Mucosa of descending colon (tissue), 3 donors: ENCODE measurements at places on chromosomes 5 and 9. TPM values are rescaled to one million over a fixed set of nuclear protein-coding genes. Genes with fewer than 3 reads are reported as not detected.

DNA sequence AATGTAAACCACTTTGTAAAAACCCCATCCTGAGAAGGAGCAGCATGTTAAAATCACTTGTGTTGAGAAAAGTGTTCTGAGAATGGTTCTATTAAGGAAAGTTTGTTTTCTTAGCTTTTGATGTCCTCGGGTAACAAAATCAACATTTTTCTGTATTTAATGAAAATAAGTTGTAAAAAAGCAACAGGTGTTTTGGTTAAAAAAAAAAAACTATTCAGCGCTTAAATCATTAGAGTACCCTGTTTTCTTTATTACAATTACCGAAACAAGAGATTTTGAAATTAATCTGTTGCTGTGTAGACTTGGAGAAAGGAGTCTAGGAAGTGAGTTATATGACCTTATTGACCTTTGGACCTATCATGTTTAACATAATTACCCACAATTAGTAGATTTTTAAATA, 167.7 kb downstream of the XRCC4 start:
- DNase-seq = no peak

DNA sequence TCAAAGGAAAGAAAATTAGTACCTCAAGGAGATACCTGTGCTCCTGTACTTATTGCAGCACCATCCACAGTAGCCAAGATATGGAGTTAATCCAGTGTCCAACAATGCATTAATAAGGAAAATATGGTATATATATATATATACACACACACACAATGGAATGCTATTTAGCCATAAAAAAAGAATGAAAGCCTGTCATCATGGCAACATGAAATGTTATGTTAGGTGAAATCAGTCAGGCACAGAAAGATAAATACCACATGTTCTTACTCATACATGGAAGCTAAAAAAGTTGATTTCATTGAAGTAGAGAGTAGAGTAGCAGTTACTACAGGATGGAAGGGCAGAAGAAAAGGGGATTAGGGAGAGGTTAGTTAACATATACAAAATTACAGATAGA, 601.5 kb downstream of the ANXA1 start:
- no peak for DNase-seq

DNA sequence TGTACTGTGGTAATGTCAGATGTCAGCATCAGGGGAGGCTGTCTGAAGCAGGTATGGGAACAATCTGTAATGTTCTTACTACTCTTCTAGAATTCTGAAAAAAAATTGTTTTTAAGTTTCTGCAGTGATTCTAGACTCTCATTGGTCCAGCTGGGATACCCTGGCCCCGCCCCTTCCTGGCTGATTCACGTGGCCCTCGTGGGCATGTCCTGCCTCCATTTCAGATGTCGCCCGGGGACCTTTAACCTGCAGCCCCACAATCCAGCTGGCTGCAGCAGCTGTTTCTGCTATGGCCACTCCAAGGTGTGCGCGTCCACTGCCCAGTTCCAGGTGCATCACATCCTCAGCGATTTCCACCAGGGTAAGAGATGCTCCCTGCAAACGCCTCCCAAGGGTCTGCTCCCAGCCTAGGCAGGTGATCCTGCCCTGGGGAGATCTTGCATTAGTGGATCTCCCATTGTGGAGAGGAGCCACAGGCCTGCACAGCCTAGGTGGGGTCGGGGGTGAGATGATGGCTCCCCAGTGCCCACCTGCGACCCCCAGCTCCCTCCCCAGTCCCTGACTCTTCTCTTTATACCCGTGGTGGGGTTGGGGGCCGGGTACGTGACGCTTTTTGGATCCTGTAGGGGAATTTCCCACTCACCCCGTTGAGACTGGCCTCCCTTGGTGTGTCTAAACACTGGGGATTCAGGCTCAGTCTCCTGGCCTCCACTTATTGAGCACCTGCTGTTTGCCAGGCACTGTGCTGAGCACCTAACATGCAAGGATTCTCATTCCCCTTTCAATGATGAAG, 36.5 kb downstream of the LAMC3 start:
- DNase-seq = no peak

DNA sequence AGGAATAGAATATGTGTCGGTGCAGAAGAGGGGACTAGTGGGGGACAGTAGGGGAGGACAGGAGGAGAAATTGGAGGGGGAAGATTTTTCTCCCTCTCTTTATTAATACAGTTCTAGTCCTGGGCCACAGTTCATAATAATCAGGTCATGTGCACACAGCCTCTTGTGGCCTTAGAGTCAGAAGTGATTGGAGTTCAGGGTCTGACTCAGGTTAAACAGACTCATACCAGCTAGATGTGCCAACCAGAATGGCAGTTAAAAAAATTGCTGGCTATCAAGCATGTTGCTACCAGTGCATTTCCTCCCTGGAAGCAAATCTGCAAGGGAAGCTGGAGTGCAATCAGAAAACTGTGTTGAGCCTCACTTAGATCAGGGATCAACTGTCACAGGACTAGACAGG, 132.7 kb upstream of the MAP1B start:
- DNase-seq = no peak

- no peak for DNase-seq
Measured at GRCh38 chr9:94865582-94866452, 139.3 kb downstream of the AOPEP start.

- no peak for DNase-seq
Measured at GRCh38 chr5:135221187-135221473, 177.9 kb downstream of the MACROH2A1 start.

- no peak for DNase-seq
Measured at GRCh38 chr9:98383758-98384157, 128.3 kb upstream of the TBC1D2 start.

- DNase-seq = no peak
Measured at GRCh38 chr9:4750023-4750673, 9.1 kb upstream of the AK3 start.

DNA sequence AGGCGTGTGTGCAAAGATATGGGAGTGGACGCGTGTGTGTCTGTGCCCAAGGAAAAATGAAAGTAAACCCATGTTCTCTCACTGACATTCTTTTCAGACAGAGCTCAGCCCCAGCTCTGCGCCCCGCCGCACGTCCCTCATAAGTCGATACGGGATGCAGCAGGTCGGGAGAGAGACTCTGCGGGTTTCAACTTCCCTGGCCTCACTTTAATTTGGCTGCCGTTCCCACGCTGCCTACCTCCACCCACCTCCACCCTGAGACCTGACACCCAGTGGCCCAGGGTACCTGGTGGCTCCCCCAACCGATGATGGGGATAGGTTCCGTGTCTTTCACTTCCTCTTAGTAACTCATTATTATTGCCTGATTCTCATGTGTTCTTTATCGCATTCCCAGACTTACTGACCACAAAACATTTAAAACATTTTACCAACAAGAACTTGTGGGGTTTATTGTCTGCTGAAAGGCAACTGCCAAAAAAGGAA, 19.4 kb downstream of the LHX2 start:
- DNase-seq = no peak

DNA sequence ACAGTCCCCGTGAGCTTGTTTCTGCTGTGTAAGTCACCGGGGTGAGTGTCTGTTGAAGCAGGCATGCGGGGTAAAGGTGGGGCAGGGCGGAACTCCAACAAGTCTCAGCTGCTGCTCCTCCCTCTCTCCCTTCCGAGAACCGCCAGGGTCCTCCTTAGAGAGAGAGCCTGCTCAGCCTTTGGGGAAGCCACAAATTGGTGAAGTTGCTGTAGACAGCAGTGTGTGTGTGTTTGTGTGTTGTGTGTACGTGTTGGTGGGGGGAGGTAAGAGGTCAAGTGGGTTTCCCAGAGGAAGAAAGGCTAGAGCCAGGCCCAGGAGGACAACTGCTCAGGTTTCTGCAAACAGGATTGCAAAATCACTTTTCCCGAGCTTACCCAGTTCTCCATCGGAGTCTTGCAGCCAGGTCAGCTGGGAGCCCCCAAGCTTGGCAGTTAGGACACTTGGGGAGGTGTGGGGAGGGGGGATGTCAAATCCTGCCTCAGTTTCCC, 38.9 kb upstream of the DAB2IP start:
- no peak for DNase-seq

TRAF1 gene
- 3.8 TPM for total RNA-seq
